ENCODE measurements at places on chromosomes 1 and 21.

DNA sequence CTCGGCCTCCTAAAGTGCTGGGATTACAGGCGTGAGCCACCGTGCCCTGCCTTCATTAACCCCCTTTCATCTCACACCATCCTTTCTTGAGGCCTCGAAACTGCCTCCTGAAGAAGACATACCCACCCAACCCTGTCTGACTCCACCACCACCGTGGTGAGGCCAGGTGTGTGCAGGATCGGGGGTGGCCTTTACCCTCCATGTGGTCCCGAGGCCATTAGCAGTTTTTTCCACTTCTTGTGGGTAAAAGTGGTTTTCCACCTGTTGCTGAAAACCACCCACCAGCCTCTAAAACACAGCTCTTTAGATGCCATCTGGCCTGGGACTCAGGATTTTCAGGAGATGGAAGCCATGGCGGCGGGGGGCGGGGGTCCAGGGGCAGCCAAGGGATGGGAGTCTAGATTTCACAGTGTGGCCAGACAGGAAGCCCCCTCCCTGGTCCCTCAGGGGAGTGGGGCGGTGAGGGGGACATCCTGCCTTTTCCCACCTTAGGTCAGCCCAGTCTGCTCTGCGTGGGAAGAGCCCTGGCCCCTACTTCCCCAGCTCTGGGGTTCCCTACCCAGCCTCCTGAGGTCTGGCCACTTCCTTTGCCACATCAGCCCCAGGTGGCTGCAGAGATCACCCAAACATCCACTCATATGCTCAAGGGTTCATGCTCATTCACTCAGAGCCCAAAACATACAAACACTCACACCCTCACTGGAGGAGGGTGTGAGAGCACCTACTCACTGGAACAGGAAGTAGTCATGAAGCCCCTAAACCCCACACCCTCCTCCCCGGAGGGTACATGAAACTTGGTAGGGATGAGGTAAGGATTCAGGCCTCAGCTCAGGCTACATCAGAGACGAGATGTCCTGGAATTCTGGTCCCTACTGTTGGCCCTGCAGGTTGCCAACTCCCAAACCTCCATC lies 2.3 kb downstream of the FGR start:
- no peak for DNase-seq

GRCh38 chr1:159012495-159012894 lies 2.8 kb downstream of the IFI16 start:
- no peak for DNase-seq

- no peak for DNase-seq
These were observed 141.3 kb upstream of the NCAM2 start for GRCh38 chr21:20856926-20857325.

- no peak for DNase-seq
These were observed 6.9 kb downstream of the SERTAD4 start for GRCh38 chr1:210239349-210240111.

DNA sequence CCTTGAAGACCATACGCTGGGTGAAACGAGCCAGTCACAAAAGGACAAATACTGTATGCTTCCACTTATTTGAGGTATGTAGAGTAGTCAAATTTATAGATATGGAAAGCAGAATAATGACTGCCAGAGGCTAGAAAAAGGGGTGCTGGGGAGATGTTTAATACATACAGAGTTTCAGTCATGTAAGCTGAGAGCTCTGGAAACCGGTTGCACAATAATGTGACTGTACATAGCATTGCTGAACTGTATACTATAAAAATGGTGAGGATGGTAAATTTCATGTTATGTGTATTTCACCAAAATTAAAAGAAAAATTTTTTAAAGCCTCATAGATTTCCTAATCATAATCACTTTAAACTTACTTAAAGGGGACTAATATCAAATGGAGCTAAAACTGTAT lies 110.8 kb downstream of the ZZZ3 start:
- no peak for DNase-seq

- DNase-seq, result no peak
These were observed 91.5 kb downstream of the XCL2 start for GRCh38 chr1:168452329-168452728.

- no peak for DNase-seq
These were observed 651.6 kb upstream of the ADGRL4 start for GRCh38 chr1:79657951-79658658.

Measured in activated T-helper 1 cell treated with anti-CD3 and anti-CD28 coated beads, Interleukin-2, amount 50 U/mL, for 16 hours (primary cell).